ENCODE measurements at places on chromosomes 2 and 18. TPM values are rescaled to one million over a fixed set of nuclear protein-coding genes. Genes with fewer than 3 reads are reported as not detected.
A peak's percentile ranks its signal among the peaks of the same experiment; 100 is the strongest.

FSIP2 gene
- polyA plus RNA-seq, result 1.8 TPM

DNA sequence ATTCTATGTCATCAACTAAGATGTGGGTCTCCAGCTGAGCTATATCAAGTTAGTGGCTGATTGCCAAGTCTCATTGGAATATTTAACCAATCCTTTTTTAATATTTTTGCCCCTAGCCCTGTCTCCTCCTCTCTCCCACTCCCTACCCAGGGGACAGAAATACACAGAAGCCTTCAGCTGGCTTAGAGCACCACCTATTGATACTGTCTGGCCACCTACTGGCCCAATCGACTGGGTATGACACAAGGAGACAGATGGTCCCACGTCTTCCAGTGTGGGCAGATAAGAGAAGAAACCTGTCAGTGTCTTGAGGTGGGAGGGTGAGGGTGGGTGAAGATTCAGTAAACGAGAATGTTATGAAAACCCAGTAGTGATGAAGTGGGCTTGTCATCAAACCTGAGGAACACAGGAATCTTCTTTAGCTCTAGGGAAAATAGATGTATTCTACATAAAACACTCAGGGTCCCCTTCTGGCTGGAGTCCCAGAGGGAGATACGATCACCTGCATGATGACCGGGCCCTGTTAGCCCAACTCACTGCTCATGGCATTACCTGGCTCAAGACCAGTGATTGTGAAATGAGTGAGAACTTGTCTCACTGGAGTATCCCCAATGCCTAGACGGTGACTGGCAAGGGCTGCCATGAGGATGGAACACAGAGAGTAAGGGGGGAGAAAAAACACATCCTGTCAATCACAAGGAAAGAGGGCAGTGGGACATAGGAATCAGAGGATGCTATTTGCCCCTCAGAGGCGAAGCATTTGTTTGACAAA lies 26.7 kb downstream of the POLR1A start:
- no peak for DNase-seq

DNA sequence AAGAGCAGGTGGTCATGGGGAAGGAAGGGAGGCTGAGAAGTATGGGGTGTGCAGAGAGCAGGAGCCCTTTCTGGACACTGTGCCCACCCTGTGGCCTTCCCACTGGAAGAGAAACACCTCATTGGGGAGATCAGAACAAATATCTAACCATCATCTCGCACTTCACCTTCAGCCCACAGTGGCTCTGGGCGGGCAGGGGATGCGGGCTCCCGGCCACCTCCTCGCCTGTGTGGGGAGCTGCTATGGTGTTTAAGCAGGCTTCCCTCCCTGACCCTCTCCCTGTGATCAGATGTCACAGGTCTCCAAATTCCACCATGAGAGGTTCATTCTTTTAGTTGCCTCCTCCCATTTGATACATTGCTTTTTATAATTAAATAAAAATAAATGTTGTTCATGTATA lies 5.0 kb downstream of the FBLN7 start:
- DNase-seq, result no peak

BABAM2 gene
- polyA plus RNA-seq, result 32.0 TPM

- no peak for DNase-seq
Measured at GRCh38 chr2:127153691-127154158, 46.8 kb upstream of the BIN1 start.

HOXD13 gene
- polyA plus RNA-seq, result not detected

RAX gene
- not detected for polyA plus RNA-seq

IL36G gene
- 0.51 TPM for polyA plus RNA-seq

- DNase-seq, result no peak
Measured at GRCh38 chr18:51821610-51822009, 518.4 kb upstream of the DCC start.

- no peak for DNase-seq
Measured at GRCh38 chr18:715626-716025, 3.2 kb upstream of the ENOSF1 start.

PRKCE gene
- 13.0 TPM for polyA plus RNA-seq

GRCh38 chr2:233184669-233185068 lies 66.8 kb upstream of the ATG16L1 start:
- DNase-seq, result no peak

DNA sequence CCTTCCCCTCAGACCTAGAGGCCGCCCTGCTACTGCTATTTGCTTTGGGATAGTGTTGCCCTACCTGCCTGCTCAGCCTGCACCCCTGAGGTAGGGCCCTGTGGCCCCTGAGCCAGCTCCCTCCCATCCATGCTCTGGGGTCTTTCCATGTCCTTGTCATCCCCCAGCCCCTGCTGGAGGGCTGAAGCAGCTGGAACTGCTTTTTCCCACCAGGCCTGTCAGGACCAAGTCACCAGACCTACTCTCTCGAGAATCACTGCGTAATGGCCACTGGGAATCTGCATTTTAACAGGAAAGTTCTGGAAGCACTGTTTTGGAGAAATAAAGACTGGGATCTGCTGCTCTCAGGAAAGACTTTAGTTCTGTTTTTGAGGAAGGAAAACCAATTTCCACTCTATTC lies 20.2 kb upstream of the SLC35F6 start:
- DNase-seq, result no peak

- no peak for DNase-seq
Measured at GRCh38 chr2:9972621-9973479, 21.4 kb downstream of the GRHL1 start.

DNA sequence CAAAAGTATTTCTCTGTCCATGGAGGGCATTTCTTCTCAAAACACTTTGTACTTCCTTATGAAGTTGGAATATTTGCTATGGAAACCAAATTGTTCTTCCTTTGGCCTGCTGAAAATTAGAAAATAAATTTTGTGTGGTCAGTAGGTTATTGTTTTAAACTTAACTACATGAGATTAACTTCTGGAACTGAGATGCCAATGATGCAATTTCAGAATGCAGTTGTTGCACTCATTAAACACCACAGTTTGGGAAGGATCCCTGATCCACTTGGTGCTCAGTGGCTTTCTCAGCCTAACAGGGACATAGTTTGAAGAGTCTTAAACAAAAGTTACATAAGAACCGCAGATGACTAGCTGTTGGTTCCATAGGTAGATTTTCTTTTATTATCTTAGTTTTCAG lies 23.3 kb upstream of the IL1R1 start:
- DNase-seq, result no peak

DNA sequence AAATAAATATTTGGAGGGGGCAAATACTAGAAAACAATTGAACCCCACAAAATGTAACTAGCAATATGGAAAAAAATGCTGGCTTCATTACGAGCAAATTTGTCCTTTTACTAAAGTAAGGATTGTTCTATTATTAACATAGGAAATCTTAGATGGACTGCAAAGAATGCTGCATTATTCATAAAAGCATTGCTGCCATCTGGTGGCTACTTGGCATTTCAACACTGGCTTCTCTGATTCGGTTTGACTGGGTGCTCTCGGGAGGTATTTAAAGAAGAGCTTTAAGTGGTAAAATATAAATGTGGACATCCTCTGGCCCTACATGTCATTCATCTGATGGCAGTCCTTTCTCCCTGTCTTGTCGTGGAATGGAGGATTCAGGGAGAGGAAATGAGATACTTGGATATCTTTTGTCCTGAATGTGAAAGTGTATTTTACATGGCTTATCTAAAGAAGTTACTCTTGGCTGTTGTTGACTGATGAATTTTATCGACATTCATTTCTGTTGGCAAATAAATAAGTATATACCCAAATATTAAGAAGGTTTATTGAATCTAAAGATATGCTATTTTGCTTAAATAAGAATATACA lies 130.2 kb downstream of the ARHGAP15 start:
- DNase-seq, result peak; percentile 19

DNA sequence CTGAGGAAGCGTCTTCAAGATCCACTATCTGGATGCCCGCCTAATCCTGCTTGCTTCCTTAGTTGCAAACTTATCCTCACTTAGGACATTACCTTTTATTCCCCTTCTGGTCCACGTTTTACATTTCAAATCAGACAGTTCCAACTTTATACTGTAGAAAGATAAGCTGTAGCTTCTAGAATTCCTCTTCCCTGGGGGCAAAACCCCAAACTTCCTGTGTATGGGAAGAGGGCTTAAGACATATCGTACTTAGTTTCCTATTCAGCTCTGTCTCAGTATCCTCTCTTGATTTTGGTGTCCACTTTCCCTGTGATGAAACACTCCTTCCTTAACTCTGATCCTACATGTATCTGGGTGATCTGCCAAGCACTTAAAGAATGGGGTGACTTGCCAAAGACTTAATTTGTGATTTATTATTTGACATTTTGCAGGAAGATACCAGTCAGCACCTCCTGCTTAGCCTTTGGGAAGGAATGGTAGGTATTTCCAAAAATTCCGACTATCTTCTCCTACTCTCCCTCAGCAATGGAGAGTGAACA lies 245.2 kb downstream of the CDCA7 start:
- no peak for DNase-seq

DNA sequence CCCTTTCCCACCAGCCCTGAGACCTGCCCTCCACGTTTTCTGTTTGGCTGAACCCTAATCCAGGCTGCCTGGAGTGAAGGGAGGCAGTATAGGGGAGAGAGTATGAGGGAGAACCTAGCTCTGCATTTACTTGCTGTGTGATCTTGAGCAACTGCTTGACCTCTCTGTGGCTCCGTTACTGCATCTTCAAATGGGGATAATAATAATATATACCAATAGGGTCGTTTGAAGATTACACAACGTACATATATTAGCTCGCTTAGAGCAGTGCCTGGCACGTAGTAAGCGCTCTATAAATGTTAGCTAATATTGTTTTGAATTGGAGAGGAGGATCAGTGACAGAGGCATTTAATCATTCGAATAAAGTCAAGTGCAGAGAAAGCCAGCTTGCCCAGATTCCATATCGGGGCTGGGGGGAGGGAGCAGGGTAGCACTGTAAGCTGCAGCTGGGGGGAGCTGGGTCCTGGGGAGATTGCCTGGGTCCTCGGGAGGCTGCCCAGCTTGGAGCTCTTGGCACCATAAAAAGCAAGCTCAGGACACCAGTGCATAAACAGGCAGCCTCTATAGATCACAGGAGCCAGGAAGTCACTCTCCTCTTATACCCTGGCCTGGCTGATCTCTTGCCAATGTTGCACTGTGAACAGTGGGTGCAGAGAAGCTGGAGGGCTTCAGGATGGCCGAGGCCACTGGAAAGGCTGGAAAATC lies 19.1 kb downstream of the KCNK3 start:
- no peak for DNase-seq

GRCh38 chr2:210302326-210302725 lies 12.6 kb downstream of the MYL1 start:
- DNase-seq, result no peak

STARD7 gene
- 121 TPM for polyA plus RNA-seq

FOXI3 gene
- not detected for polyA plus RNA-seq

DNA sequence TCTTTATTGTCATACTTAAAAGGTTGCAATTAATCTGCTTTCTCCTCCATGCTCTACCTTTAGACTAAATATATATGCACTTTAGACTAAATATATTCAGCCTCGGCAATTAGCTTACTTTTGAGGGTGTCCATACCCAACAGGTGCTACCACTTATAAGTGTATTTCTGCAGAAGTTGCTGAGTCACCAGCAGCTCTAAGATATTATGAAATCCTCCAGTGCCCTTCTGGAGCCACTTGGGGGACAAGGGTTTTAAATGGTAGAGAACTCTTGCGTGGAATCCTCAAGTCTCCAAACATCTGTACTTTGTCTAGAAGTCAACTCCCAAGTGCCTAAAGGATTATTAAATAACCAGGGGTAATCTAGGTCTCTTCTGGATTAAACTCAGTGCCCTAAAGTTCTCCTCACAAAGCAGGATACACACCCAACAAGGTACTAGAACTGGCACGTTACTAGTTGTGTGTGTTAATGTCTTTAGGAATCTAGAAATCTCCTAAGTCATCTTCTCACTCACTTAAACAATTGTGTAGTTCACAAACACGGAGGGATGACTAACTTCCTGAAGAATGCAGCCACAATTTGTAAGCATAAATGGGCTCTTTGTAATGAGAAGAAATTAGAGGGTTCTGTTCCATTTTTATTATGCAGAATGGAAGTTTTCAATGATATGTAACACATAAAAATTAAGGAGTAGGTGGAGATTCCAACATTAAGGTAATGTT lies 159.7 kb downstream of the CD226 start:
- DNase-seq, result no peak

IRS1 gene
- polyA plus RNA-seq, result 23.1 TPM

- DNase-seq, result peak; percentile 2
Measured at GRCh38 chr2:16141641-16141921, 201.2 kb downstream of the MYCN start.

WNT6 gene
- 0.24 TPM for polyA plus RNA-seq

DNA sequence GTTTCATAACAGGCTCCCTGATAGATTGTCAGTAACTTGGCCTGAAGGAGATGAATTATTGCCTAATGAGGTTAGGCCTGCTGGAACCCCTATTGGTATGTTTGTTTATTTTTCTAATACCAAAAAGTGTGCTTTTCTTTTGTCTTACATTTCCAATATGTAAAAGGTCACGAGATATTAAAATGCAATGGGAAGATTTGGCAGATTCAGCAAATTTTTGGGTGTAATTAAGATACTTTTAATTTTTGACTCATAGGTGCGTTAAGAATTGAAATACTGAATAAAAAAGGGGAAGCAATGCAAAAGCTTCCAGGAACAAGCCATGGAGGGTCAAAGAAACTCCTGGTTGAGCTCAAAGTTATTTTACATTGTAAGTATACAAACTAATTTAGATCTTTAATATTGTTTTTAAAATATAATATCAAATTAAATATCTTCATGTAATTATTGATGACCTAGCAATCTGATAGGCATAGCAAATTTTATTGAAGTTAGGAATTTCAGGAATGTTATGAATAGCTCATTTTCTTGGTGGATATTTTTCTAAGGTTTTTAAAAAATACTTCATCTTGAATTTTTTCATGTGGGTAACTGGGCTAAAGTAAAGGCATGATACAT lies 52.1 kb downstream of the SMCHD1 start:
- DNase-seq, result no peak

GRCh38 chr2:58539973-58540372 lies 298.8 kb upstream of the FANCL start:
- no peak for DNase-seq

GRCh38 chr2:191678437-191679100 lies 633 bp downstream of the NABP1 start:
- peak; percentile 73 for DNase-seq

- DNase-seq, result no peak
Measured at GRCh38 chr2:101063352-101064124, 61.4 kb downstream of the RPL31 start.

- DNase-seq, result no peak
Measured at GRCh38 chr2:19872302-19872701, 29.5 kb downstream of the TTC32 start.

Data from large intestine (tissue), 12 donors.